ENCODE measurements at places on chromosomes 11 and 22.

GRCh38 chr11:47258317-47258902 is 614 bp downstream of the NR1H3 start:
- no peak for DNase-seq

GRCh38 chr11:15640318-15640717 is 525.6 kb downstream of the INSC start:
- no peak for DNase-seq

DNA sequence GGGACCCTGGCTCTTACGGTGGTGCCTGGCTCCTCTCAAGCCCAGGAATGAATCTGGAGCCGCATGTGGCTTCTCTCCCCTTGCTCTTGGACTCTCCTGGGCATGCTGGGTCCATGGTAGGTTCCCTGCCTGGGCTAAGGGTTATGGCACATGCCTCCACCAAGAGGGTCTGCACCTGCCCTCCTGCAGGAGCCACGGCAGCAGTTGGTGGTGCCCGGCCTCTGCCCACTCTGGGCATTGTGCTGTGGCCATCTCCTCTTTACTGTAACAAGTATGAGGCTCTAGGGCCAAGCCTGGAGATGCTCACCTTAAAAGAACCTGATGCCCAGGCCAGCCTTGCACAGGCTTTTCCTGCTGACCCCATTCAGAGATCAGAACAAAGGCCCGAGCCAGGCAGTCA is 104.0 kb upstream of the PITPNB start:
- DNase-seq = no peak

- no peak for DNase-seq
Observed at GRCh38 chr11:102836290-102836875, 7.0 kb downstream of the MMP3 start.

DNA sequence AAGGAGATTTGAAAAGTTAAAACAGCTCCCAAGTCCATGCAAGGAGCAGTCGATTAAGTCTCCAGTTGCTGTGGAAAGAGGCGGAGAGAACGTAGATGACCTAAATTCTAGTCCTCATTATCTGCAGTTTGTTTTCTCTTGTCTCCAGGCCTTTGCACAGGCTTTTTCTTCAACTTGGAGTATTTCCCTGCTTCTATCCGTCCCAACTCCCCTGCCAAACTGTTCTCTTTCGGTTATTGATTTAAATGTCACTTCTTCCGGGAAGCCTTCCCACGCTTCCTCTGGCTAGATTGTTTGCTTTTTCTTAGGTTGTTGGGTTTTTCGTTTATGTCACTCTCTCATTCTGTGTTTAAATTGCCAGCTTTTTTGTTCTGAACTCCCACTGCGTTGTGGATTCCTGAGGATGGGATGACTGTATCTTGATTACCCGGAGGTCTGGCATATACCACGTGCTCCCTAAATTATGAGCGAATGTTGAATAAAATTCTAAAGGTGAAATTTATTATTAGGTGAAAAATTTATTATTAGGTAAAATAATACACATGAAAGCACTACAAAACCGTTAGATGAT is 463 bp downstream of the TMEM126B start:
- DNase-seq = no peak

DNA sequence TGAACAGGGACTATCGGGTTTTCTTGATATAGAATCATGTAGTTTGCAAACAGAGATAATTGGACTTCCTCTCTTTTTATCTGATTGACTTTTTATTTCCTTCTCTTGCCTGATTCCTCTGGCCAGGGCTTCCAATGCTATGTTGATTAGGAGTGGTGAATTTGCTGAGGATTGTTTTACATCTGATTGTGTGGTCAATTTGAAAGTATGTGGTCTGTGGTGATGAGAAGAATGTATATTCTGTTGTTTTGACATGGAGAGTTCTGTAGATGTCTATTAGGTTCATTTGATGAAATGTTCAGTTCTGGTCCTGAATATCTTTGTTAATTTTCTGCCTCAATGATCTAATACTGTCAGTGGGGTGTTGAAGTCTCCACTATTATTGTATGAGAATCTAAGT is 713.2 kb upstream of the CCDC179 start:
- no peak for DNase-seq

- DNase-seq = no peak
Observed at GRCh38 chr22:47564651-47565434, 802.4 kb downstream of the TBC1D22A start.

GRCh38 chr11:73400293-73400692 is 24.1 kb downstream of the RELT start:
- DNase-seq = no peak

GRCh38 chr11:2135018-2135569 is 4.1 kb downstream of the IGF2 start:
- no peak for DNase-seq

DNA sequence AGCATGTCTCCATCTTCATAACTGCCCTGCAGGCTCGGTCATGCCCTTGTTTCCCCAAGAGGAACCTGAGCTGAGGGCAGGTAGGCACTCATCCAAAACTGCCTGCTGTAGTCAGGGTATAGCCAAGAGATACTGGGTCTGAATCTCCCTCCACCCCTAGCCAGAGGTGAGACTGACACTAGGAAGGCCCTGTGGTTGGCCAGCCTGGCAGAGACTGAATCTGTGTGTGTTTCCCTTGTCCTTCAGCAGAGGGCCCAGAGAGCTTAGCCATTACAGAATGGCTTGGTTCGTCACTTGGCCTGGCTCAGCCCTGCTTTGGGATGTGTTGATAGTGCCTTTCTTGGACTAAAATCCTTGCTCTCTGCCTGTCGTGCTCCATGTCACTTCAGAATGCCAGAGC is 79.3 kb upstream of the SUSD2 start:
- no peak for DNase-seq

GRCh38 chr22:31625661-31626426 is 36.2 kb downstream of the PISD start:
- DNase-seq = no peak

DNA sequence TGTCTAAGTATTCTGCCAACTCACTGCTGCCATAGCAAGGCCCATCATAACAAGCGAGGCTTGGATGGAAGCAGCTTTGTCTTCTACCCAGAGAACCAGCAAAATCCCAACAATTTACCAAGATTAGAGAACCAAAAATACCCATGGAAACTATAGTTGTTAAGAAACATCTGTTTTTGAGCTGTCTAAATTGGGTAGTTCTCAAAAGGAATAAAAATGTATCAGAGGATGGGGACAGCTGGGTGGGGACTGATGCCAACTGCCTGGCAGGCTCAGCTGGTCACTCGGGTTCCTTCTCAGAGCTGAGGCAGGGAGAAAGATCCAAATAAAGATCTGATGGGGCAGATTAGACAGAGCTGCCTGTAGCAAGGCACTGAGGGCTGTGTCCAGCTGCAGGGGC is 85.9 kb upstream of the GRK3 start:
- no peak for DNase-seq

DNA sequence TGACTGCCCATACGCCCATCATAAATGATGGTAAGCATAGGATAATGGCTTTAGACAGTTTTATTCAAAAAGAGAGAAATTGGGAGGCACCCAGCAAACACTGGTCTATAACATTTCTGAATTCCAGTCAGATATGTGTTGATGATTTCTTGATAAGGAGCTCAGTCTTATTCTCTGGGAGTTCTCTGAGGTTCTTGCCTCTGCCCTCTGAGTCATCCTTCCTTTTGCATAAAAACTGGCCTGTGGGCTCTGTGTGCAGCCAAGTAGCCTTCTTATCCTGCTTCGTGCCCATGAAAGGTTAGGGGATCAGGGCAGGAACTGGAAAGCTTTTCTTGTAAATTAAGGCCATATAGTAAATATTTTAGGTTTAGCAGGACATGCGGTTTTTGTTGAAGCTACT is 48.9 kb downstream of the FAR1 start:
- no peak for DNase-seq

GRCh38 chr22:24482575-24482974 is 12.6 kb upstream of the UPB1 start:
- no peak for DNase-seq

DNA sequence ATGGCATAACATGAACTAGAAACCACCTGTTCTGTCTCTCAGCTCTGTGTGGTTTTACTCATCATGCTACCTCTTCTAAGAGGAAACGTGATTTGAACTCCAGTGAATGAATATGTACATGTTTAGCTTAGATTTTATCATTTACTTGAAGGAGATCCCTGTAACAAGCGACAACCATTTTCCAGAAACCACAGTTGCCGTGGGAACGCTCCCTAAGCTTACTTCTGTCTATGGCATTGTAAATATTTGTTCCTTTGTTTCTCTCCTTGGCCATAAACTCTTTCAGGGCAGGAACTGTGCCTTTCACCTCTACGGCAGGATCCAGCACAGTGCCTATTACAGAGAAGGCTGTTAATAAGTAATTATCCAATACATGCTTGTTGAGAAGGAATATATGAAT is 17.1 kb upstream of the TPH1 start:
- DNase-seq = no peak

DNA sequence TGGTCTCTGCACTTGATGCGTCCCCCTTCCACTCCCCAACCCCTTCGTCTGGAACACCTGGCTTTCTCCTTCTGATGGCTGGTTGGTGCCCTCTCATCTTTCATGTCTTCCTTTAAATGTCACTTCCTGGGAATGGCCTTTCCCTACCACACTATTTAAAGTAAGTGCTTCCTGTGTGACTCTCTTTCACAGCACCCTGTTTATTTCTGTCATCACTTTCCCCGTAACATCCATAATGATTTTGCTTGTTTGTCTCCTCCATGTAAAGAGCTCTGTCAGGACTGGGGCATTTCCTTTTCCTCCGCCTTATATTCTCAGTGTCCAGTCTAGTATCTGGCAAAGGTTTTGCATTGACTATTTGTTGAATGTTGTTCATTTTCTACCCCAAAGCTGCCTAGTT is 143.0 kb downstream of the DBX1 start:
- DNase-seq = no peak

- no peak for DNase-seq
Observed at GRCh38 chr22:37549704-37550059, 10.6 kb upstream of the CDC42EP1 start.

- no peak for DNase-seq
Observed at GRCh38 chr11:104899226-104899625, 966 bp upstream of the CASP12 start.

GRCh38 chr11:86193297-86194095 is 51.1 kb upstream of the EED start:
- DNase-seq = peak; percentile 80

DNA sequence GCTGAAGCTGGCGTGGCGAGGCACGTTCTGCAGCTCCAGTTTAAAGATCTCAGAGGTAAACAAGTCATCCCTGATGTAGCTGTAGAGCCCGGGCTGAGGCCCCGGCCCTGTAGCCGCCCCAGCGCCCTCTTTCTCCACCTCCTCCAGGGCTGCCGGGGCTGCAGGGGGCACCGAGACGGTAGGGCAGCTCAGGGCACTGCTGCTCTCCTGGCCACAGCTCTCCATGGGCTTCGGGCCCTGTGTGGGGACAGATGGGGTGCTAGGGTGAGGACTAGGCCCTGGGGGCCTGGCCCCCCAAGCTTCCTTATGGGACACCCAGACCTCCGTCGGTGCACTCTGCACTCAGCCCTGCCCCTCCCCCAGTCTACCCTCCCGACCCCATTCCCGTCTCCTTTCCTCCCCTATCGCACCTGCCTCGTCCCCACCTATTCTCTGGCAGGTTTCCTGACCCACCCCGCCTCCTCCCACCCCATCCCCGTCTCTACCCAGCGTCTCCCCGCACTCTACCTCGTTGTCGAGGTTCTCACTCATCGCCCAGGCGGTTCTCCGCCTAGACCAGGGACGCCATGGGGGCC is 559 bp downstream of the RANBP1 start:
- DNase-seq = no peak

GRCh38 chr11:19499026-19499669 is 213.5 kb upstream of the NAV2 start:
- no peak for DNase-seq

DNA sequence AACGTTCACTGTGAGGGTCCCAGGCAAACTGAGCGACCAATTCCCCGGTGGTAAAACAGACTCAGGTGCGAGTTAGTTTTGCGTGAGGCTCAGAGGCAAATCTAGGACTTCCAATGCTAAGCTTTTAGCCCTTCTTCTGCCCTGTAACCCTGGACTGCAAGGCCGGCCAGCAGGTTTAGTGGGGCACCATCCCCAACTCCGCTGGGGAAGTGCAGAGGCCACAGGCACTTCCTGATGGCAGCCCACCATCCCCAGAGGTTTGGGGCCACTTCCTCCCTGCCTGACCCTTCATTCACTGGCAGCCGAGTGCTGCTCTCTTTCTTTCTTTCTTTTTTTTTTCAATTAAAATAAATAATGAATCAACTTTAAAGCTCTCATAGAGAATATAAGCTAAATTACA is 124.6 kb upstream of the B3GAT1 start:
- DNase-seq = no peak

- DNase-seq = no peak
Observed at GRCh38 chr11:101288392-101288791, 158.8 kb upstream of the PGR start.

- no peak for DNase-seq
Observed at GRCh38 chr11:118010738-118011461, 24.7 kb downstream of the IL10RA start.

GRCh38 chr22:17120281-17120680 is 879 bp downstream of the TMEM121B start:
- no peak for DNase-seq

- no peak for DNase-seq
Observed at GRCh38 chr11:66183494-66184048, 84.9 kb upstream of the RAB1B start.

- no peak for DNase-seq
Observed at GRCh38 chr11:134151083-134151747, 72.6 kb downstream of the NCAPD3 start.

DNA sequence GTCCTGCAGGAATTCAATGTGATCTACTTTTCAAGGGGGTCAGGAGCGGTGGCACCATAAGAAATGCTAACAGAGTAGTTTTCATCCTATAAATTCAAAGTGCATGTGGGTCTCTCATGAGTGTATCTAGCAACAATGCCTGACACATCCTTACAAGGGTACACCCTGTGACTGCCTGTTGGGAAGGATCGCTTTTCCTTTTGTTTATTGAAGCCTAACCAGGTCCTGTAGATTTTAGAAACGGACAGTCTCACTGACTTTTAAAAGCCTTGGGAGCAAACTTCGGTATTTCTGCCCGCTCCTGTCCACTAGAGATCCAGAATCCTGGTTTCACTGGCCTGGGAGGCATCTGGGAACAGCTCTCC is 102.4 kb downstream of the MICAL2 start:
- no peak for DNase-seq

DNA sequence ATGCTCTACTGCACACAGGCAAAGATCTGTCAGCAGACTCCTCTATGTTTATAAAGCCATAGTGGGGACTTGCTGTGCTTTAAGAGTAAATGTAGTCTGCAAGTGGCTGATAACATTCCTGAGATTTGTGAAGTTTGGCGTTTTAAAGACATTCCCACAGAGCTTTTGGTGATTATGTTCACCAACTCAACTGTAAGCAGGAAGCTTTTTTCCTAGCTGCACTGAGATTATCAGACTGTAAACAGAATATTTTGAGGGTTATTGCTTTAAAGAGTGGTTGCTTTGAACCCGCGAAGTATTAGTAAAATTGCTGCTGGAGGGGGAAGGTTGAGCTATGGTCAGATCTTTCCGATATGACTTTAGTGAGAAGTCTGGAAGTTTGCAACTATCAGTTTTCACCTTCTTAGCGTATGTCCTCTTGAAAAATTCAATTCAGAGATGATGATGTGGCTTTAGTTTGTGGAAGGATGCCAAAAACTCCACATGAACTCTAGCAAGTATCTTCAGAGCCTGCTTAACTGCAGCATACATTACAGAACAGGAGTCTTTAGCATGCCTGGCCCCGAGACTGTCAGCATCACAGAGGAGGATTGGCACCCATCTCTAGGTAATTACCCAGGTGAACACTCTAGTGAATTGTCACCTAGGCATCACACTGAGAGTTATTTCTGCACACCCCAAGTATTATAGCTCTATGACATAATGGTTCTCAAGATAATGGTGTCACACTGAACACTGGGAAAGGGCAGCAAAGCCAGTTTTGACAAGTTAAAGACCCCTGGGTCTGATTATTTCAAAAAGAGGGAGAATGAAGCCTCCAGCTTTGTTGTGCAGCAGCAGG is 89.9 kb downstream of the MTNR1B start:
- DNase-seq = no peak
